ENCODE measurements at places on chromosomes 1 and 21.

DNA sequence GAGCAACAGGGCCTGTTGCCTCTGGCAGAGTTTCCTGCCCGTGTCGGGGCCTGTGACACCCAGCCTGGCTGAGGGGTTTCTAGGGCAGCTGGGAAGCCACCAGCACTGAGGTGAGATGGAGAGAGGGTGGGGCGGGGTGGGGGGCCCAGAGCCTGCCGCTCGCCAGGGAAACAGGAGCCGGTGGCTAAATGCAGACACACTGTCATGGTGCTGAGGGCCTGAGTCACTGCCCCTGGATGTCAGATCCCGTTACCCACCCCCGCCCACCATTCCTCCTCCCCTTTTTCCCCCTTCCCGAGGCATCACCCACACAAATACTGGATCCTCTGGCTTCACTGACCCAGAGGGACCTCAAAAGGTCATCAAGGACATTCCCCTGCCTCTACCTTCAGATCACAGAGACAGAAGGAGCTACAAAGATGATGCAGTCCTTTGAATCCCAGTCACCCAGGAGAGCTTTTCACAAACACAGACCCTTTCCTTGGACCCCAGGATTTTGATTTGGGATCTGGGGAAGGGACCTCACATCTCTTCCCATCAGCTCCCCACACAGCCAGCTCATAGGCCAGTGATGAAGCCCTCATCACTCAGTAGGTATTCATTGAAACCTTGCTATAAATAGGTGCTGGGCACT, 1.9 kb upstream of the HSPB7 start:
- no peak for DNase-seq

DNA sequence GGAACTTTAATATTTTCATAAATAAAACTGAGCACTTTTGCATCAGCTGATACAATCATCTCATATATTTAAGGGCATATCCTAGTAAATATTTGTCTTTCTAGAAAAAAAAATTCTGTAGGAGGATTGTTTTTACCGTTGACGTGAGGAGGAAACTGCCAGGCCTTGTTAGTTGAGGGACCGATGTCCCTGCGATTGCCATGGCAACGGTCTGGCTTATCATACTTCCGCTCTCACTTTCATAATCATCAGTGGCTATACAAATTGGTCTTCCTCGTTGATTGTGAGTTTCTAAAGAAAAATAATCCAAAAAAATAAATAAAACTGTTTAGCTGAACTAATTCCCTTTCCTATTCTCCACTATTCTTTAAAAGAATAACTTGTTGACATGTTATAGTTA, 69.3 kb upstream of the ANGPTL3 start:
- DNase-seq = peak; percentile 76

DNA sequence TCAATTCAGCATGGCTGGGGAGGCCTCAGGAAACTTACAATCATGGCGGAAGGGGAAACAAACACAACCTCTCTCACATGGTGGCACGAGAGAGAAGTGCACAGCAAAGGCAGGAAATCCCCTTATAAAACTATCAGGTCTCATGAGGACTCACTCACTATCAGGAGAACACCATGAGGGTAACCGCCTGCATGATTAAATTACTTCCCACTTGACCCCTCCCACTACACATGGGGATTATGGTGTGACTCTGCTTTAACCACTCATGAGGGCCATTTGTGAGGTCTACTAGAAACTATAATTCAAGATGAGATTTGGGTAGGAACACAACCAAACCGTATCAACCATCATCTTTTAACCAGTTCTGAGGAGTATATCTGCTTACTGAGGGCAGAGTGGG, 387.4 kb upstream of the NFIA start:
- DNase-seq = no peak

GRCh38 chr1:52424813-52425212, 20.4 kb downstream of the PRPF38A start:
- no peak for DNase-seq

DNA sequence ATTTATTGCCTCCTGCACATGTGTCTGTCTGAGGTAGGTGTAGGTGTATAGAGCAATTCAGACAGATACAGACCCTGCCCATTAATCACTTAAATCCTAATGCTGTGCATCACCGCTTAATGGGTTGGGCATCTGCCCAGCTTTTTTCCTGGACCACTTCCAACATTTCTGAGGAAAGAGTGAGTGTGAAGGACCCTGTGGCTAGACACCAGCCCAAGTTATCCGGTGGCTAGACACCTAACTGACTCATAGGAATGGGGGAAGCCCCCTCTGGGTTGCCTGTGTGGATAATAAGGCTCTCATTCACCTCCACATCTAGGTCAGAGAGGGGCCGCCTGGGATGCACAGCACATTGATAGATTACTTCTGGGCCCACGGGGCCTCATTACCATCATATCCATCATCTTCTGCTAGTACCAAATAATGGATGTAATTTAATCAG, 121.1 kb upstream of the RAVER2 start:
- no peak for DNase-seq

DNA sequence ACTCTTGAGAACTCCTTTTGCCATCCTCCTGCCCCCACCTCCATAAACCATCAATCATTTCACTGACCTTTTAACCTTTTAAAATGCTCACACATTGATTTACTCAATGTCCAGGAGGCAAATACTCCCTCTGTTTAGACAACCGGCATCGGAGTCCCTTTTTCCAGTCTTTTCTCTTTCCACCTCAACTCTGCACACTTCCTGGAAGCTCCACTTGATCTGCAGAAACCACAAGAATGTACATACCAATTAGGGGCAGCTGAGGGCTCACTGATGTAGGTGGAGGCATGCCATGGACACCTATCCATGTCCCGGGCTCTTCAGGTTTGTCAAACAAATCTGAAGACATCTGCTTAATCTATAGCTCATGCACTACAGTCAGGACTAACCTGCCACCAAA, 5.3 kb upstream of the AMIGO1 start:
- DNase-seq = no peak

DNA sequence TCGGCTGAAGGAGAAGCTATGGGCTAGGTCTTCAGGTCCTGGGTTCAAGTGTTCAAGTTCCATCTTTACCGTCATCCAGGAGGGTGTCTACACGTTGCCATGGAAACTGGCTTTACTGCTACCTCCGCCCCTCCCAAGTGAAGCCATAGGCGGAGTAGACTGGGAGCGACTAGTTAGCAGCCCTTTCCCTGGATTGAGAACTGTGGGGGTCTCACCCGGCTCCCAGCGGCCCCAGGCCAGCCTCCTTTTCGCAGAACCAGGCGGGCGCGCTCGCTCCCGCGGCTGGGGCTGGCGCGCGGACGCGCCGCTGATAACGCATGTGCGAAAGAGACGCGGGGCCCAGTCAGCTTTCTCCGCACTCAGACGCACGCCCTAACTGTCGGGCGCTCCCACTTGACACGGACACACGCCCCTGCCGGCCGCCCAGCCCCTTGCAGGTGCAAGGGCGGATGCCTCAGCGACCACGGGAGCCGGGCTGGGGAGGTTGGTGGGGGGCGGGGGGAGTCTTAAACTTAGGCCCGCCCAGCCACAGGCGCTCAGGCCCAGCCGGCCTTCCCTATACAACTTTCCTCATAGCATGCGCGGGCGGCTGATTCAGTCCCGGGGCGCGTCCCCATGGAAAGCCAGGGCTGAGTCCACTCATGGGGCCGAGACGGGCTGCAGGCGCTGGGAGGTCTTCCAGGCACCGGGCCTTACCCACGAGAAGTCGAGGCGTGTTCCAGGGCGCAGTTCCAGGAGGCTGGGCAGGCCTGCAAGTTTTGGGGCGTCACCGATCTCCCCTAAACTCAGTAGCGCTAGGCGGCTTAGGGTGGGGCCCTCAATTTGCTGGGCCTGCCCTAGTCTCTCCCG, 7.4 kb downstream of the EFNA4 start:
- peak; percentile 88 for DNase-seq

DNA sequence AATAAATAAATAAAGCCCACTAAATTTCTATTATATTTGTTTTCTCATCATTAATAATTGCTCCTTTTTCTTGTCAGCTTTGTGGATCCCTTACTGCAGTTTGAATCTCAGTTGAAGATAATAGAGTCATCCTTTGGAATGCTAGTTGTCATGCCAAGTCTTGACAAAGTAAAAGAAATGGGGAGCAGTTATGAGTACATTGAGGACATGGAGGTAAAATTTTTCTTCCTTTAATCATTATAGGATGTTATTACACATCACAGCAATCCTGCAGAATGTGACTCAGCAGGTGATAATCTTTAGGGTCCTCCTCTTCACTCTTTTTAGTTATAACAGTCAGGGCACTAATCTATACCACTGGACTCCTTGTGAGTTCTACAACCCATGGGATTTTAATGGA, 24.1 kb downstream of the MROH9 start:
- DNase-seq = no peak

DNA sequence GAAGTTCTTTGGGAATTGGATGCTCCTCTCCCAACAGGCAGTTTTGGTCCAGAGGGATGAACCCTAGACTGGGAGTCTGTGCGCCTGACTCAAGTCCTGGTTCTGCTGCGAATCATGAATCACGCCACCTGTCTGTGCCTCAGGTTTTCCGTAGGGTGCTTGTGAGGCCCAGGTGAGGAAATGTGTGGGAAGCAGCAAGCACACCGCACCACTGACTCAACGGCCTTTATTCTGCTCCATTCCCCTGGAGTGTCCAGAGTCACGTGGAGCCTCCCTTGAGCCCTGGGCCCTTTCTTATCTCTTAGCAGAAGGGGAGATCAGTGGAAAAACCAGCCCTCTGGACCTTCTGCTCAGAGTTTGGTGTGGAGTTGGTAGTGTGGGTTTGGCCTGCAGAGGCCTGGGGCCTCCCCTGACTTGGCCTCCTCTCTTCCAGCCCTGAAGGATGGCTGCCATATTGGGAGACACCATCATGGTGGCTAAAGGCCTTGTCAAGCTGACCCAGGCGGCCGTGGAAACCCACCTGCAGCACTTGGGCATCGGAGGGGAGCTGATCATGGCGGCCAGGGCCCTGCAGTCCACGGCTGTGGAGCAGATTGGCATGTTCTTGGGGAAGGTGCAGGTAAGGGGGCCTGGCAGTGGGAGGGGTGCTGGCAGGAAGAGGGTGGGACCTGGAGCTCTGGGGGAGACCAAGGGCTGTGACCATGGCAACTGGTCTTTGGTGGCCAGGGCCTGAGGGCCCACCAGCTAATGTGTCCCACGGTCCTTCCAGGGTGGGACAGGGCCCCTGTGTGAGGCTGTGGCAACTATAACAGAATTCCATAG, 21.1 kb downstream of the COQ8A start:
- DNase-seq = no peak

DNA sequence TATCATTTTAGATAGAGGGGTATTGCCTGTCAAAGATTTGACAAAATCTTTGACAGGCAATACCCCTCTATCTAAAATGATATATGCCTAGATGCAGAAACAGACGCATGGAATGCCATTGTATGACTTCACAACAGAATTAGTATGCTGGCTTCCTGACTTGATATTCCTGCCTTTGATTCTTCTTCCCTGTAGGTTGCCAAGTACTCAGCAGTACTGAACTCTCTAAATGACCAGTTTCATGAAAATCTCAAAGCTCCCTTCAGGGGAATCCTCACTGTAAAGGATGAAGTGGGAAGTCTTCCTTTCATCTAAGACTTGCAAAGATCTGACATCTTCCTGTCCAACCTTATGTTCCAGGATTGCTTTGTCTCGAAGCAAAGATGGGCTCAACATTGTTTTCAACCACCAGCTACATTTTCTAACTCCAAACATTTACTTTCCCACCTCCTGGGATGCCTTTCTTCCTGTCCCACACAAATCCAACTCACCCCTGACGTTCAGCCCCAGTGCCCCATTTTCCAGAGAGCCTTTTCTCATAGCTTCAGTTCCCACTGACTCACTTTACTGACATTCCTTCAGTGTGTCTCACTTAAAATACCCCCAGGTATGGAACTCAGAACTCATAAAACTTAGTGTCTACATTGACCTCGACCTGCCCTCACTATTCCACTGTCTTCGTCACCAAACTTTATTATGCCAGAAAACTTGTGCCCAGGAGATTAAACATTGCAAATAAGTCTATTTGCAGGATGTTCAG, 67.3 kb upstream of the KCNJ6 start:
- no peak for DNase-seq

- no peak for DNase-seq
These were observed 2.2 kb downstream of the SMCP start for GRCh38 chr1:152880316-152880715.

DNA sequence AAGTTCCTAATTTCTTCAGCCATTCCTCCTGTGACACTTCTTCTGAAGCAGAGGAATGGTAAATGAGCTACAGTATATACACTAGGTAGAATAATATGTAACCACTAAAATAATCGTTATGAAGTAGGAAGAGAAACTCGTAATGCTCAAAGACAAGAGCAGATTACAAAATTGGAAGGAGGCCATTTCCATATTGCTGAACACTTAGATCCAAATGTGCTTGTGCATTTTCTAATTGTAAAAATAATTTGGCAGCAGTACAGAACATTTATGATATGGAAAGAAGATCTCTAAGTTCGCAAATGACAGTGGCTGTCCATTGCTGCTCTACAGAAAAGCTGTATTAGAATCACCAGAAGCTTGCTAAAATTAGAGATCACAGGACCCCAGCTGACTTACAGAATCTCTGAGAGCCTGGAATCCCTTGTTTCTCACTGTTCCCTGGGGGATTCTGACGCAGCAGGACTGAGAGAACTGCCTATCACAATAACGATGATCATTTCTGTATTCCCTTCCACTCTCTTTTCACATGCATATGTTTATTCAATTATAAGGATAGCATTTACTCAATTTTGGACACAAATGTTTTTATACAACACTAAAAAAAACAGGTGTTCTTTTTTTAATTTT, 242.1 kb downstream of the OMA1 start:
- DNase-seq = no peak

Measured in hematopoietic multipotent progenitor cell treated with erythropoietin and hydrocortisone succinate and interleukin-3 and kit ligand, for 8 days (in vitro differentiated cells).